ENCODE measurements at places on chromosomes 6 and 20.
A peak's percentile ranks its signal among the peaks of the same experiment; 100 is the strongest.

DNA sequence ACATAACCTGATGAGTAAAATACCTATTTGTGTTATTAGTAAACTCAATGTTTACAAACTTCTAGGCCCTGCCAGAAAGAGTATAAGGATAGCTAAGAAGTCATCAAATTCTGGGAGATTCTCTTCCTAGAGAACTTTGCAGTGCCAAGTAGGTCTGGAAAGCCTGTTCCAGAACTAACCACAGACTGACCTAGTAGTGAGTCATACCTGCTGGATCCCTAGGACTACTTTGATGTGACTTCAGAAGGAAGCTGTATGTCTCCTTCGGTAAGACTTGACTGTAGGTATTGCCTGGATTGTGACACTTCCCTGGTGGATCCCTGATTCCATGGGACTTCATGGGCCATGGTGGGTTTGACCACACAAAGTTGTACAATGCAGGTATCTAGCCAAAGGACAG lies 131.7 kb downstream of the DNAH8 start:
- DNase-seq: no peak

GRCh38 chr6:32182555-32182981 lies 1.5 kb downstream of the AGER start:
- DNase-seq: no peak

DNA sequence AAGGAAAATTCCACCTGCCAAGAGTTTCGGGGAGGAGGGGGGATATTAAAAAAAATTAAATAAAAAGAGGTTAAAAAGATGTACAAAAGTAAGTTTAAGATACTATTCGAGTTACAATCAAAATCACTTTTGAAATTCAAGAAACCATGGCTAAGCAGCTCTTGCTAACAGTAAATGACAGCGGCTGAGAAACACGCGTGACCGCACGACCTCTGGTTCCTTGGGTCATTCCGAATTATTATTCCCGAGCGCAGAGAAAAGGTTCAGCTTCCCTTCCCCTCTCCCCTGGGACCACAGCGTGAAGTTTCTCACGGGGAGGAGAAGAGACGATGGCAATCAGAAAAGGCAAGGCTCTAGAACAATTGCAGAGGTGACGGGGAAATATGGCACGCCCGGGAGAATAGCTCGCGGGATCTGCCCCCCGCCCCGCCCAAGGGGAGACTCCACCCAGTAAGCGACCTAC lies 496 bp downstream of the TMEM242 start:
- DNase-seq: no peak

DNA sequence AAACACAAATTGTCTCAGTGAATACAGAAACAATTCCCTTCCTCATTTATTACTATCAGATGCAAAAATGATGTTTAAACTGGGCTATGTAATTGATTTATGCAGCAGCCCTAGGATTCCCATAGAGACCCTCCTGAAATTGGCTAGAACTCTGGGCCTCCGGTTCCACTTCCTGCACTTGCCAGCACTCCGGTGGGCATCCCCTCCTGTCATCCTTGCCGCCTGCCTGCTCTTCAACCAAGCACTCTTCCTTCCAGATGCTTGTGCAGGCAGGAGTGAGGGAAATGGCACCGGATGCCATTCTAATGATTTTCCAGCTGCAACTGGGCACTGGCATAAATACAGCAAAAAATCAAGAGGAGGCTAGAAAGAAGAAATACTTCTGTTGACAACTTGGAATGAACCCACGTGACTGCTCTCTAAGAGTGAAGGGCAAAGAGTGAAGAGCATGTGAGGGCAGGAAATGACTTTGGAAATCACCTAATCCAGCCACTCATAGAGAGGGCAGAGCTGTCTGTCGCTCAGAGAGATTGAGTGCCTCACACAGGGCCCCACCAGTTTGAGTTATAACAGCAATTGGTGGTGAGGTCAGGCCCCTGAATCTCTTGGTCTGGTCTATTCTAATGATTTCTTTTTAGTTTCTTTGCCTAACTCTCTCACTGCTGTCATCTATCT lies 3.7 kb upstream of the NEDD9 start:
- DNase-seq: no peak

GRCh38 chr20:57241363-57241991 lies 25.0 kb downstream of the BMP7 start:
- DNase-seq: no peak

GRCh38 chr20:49219924-49220831 lies 962 bp downstream of the DDX27 start:
- peak; percentile 6 for DNase-seq

GRCh38 chr6:44680202-44680720 lies 292.8 kb downstream of the CDC5L start:
- no peak for DNase-seq

DNA sequence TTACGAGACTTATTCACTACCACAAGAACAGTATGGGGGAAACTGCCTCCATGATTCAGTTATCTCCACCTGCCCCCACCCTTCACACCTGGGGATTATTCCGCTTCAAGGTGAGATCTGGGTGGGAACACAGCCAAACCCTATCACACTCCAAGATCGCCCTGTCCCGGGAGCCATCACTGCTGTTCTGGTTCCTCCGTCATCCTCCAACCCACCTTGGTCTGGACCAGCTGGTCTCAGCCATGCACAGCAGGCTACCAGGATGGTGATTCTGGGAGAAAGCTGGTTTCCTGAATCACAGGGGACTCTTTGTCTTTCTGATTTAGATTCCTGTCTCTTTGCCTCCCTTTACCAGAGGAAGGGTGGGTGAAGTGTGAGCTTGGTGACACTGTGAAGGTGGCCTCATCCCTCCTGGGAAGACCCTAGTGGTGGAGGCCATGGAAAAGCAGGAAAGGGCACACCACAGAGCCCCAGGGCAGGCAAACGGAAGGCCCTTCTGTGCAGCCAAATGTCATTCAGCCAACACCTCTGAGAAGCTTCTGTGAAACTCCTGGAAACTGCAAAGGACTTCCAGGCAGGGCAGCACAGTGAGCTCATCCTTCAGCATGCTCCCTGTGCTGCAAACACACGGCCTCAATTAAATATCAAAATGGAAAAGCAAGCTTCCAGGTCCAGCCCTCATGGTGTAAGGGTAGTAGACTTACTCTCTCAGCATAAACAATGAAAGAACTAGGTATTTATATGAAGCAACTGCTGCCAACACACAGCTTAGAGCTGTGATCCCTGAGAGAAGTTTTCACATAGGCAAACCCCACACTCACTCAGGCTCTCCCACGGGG lies 169.8 kb downstream of the ANKRD60 start:
- DNase-seq: no peak

- DNase-seq: no peak
These were observed 42.0 kb upstream of the PXDC1 start for GRCh38 chr6:3793545-3793944.

- DNase-seq: no peak
These were observed 7.4 kb upstream of the UTRN start for GRCh38 chr6:144277605-144278227.

GRCh38 chr6:146968041-146968760 lies 236.0 kb upstream of the STXBP5 start:
- peak; percentile 39 for DNase-seq

- DNase-seq: peak; percentile 30
These were observed 12.6 kb downstream of the HSPA12B start for GRCh38 chr20:3744806-3745685.

- no peak for DNase-seq
These were observed 3.7 kb upstream of the SH3BGRL2 start for GRCh38 chr6:79627422-79627821.

GRCh38 chr6:161303628-161304340 lies 29.9 kb upstream of the AGPAT4 start:
- peak; percentile 35 for DNase-seq
